ENCODE measurements at places on chromosomes 16 and 17.

DNA sequence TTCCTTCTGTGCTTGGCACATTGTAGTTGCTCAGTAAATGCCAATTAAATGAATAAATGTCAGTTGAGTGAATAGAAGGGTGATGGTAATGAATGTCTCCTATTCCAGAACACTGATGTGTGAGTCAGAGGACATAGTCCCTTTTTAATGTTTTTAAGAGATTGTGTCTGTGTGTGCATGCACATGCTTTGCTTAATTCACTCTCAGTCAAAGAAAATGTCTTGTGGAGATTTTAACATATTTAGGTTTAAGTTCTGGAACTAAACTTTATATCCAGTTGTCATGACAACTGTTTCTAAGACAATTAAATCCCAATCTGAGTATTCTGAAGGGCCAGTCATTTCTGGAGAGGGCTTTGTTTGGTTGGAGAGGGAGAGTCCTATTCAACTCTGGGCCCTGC is 255.3 kb upstream of the CDH11 start:
- DNase-seq: no peak

GRCh38 chr17:34246881-34247280 is 8.2 kb upstream of the CCL2 start:
- DNase-seq: no peak

GRCh38 chr16:63323055-63323454 is 1286.8 kb upstream of the CDH8 start:
- no peak for DNase-seq

GRCh38 chr16:14375132-14375491 is 254.9 kb downstream of the PARN start:
- no peak for DNase-seq

DNA sequence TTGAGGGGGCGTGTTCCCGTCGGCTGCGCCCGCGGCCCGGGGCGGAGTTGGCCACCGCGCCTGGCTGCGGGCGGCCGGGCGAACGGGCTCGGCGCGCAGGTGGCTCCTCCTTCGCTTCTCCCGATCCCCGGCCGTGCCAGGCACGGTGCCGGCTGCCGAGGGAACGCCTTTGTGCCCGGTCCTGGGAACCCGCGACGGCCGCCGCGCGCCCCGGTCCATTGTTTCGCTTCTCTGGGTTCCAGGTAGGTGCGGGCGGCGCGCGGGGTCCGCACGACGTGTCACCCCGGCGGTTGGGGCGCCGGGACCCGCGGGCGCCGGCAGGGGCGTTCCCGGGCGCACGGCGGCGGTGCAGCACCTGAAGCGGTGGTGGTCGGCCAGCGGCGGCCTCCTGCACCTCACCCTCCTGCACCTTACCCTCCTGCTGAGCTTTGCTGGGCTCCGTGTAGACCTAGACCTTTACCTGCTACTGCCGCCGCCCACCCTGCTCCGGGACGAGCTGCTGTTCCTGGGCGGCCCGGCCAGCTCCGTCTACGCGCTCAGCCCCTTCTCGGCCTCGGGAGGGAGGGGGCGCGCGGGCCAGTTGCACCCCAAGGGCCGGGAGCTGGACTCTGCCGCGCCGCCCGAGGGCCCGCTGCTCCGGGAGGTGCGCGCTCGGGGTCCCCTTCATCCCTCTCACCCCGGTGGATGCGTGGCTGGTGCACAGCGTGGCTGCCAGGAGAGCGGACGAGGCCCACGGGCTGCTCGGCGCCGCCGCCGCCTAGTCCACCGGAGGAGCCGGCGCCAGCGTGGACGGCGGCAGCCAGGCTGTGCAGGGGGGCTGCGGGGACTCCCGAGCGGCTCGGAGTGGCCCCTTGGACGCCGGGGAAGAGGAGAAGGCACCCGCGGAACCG is 99.9 kb downstream of the EFCAB13 start:
- DNase-seq: peak; percentile 54

- no peak for DNase-seq
Measured at GRCh38 chr16:23575834-23576233, 18.3 kb downstream of the UBFD1 start.

DNA sequence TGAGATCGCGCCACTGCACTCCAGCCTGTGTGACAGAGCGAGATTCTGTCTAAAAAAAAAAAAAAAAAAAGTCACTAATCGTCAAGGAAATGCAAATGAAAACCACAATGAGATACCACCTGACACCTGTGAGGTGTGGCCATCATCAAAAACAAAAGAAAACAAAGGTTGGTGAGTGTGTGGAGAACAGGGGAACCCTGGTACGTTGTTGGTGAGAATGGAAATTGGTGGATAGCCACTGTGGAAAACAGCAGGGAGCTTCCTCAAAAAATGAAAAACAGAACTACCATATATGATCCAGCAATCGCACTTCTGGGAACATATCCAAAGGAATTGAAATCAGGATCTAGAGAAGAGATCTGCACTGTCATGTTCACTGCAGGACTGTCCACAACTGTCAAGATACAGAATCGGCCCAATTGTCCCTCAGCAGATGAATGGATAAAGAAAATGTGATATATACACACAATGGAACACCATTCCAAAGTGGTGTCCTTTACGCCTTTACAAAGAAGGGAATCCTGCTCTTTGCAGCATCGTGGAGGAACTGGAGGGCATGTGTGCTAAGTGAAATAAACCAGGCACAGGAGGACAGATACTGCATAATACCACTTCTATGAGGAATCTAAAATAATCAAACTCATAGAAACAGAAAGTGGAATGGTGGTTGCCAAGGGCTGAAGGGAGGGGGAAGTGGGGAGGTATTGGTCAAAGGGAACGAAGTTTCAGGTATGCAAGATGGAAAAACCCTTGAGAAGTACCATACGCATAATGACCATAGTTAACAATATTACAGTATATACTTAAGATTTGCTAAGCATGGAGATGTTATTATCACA is 63.5 kb upstream of the PLCG2 start:
- no peak for DNase-seq

DNA sequence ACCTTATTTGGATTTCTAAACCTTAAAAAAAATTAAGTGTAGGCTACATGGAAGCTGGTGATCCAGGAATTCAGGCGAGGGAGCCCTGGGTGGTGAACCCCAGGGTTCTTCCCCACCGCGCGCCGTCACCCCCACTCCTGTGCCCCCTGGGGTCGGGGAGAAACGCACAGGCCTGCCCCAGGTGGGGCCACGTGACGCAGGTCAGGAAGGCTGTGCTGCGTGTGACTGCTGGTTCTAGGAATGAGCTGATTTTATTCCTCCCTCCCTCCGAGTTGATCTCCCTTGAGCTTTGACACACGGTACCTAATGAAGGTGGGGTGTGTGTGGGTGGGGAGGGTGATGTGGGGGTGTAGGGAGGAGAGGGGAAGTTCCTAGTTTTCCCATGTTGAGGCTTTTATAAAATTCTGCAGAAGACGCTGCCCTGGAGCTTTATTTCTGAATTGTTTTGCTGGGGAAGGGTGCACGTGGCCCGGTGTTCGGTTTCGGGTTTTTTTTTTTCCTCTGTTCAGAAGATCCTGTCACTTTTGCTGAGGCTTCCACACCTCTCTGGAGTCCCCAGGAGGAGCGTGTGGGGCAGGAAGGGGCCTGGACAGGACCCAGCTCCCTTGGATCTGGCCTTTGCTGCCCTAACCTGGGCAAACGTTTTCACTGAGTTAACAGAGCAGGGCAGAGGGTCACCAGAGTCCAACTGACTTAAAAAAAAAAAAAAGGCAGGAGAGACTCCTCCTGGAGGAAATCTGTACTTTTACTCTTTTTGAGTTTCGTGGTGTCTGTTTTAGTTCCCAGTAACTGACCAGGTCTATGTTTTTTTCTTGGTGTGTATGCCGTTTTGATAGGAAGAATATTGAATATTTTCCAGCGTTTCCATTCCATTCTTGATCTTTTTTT is 55.8 kb upstream of the GSE1 start:
- DNase-seq: peak; percentile 76

DNA sequence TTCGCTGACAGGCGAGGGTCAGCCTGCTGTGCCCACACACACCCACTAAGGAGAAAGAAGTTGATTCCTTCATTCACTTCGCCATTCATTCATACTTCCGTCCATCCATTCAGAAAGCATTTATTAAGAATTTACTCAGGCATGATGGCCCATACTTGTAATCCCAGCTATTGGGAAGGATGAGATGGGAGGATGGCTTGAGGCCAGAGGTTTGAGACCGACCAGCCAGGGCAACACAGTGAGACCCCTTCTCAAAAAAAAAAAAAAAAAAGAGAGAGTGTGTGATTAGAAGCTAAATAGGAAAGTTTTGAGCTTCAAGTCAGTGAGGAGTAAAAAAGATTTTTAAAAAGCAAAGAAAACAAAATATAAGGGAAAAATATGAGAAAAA is 8.7 kb downstream of the CES2 start:
- DNase-seq: no peak

DNA sequence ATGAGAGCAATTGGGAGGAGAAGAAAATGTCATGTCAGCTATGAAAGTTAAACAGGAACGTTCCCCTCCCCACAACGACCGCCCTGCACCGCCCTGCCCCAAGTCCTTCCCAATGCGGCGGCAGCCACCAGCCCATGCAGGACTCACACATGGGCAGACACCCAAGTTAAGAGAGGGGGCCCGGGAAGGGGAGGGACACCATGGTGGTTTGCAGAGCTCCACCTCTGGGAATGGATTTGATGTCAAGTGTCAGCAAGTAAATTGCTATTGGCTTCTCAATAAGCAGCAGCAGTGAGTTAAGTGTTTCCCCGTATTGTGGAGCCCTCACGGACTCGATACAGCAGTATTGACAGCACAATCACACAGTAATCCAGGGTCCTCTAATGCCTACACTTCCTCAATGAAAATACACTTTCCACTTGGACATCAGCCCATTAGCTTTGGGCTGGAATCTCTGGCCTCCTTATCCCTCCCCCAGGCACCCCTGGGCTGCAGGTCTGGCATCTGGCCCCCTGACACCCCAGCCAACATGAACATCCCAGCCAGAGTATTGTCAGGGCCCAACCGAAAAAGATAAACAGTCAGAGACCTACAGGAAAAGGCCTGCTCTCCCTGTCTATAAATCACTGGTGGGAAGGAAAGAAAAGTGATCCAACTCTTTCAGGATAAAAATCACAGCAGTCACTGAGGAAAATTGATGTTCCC is 22.6 kb downstream of the ZFHX3 start:
- DNase-seq: no peak

DNA sequence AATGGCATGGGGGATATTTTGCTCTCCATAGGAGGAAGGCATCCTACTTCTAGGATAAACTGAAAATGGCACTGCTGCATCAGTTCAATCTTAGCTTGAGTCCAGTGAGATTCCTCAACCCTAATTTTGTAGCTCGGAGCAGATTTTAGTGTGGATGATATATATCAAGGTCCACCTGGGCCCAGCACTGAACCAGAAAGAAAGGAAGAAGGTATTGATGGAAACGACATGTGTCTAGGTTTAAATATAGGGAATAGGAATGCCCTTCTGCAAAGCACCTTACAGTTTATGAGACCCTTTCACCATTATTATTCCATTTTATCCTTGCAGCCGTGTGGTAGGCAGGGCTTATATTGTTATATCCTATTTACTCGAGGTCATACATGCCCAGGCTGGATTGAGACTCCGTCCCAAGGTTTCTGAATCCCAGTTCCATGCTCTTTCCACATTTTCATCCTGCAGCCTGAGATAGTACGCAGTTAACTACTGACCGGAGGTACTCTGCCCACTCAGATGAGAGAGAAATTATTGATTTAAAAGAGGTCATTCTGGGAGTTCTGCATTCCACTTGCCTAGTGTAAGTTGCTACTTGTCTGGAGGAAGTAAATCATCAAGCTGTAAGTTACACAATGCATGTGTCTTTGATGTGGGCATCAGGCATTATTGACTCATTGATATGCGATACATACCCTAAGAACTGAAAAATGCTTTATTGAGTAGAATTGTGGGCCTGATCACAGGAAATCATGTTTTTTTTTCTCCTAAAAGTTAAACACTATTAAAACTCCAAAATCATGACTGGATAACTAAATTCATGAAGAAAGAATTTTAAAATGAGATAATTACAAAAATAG is 10.1 kb downstream of the KRT39 start:
- no peak for DNase-seq

GRCh38 chr16:76387994-76388393 is 110.8 kb downstream of the CNTNAP4 start:
- DNase-seq: no peak

DNA sequence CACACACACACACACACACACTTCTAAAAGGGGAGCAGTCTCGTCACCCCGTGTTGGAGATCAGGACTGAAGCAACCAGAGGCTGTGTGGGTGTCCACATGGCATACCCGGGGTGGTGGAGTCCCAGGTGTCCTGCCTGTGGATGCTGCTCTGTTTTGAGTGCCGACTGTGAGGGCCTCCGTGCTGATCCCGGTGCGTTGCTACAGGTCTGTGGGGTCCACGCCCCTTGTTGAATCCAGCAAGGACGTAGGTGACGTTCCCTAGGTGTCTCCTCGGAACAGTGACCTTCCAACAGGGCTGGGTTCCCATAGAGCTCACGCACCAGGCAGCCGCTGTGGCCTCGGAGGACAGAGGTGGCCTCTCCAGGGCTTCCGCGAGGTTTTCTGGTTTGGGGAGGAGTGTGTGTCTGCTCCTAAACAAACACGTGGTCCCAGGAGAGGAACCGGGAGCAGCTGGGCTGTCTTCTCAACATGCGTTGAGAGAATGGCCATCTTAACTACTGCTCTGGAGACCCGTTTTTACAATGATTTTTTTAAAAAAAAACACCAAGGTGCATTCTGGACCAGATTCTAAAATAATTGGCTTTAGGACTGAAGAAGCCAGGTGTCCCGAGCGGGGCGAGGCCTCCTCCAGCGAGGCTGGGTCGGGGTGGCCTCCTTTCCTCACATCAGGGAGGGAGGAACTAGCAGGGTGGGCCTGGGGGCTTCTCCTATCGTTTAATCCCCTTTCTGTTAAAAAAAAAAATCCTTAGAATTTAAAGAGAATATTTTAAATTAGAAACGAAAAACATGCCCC is 100.6 kb upstream of the ZNF750 start:
- DNase-seq: no peak

GRCh38 chr16:24514096-24514495 is 25.3 kb upstream of the RBBP6 start:
- no peak for DNase-seq

DNA sequence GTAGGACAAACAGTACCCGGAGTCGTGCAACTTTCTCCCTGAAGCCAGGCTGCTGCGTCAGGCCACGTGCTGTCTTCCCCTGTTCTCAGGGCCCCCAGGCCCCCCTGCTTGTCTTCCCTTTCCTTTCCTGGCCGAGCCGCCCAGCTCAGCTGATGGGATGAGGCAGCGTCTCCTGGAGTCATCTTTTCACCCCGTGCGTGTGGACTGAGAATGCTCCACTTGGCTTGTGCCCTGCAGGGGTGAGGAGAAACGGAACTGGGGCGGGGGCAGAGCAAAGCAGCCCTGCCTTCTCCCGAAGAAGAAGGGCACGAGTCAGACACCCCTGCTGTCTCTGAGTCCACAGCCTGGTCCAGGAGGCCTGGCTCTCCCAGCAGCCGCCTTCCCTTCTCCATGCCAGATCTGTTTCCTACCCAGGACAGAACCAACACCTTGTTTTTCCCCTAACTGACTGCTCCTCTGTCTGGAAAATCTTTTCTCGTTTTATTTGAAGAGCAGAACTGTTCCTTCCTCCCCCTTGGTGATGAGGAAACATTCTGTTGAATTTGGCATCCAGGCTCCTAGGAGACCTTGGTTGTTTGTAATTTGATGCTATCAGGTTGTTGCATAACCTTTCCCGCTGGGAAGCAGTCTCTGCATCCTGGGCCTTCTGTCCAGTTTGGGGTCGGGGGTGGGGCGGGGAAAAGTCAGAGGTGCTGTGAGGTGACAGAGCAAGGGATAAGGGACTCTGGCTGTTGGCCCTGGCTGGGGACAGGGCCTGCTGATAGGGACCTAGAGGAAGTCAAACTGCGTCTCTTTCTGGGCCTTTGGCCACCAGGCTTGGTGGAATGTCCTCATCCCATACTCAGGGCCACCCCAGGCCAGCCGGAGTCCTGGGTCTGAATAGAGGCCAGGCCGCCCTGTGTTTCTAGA is 78.8 kb downstream of the WIPI1 start:
- no peak for DNase-seq
